ENCODE measurements at places on chromosomes 2 and 18.

DNA sequence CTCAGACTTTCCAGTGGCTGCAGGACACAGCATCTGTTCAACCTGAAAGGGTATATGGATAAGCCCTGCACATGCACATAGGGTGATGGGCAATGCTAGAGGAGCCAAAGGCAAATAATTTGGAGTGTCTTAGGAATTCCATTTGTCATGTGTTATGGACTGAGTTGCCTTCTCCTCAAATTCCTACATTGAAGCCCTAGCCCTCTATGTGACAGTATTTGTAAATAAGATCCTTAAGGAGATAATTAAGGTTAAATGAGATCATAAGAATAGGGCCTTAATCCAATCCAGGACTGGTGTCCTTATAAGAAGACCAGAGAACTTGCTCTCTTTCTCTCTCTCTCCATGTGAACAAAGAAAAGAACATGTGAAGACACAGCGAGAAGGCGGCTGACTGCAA, 42.9 kb upstream of the CREG2 start:
- DNase-seq = no peak

- no peak for DNase-seq
Measured at GRCh38 chr2:28915939-28916338, 21.5 kb downstream of the WDR43 start.

GRCh38 chr2:215455958-215456357, 20.1 kb upstream of the FN1 start:
- DNase-seq = no peak

DNA sequence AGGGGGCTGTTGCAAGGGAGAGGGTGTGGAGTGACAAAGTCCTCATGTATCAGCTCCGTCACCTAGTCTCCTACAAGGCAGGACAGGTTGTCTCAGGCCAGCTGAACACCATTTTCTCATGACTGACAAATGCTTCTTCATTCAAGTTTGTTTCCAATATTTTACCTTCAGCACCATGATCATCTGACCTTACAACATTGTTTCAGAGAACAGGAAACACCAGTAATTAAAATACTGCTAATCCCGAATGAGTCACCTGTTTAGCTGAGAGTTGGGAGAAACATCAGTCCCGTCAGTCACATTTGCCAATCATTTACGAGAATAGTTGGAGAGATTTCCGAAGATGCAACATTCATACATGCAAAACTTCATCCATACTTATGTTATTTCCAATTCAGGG, 25.7 kb upstream of the SP5 start:
- DNase-seq = no peak

GRCh38 chr18:45860492-45860891, 35.0 kb downstream of the SIGLEC15 start:
- DNase-seq = no peak

- no peak for DNase-seq
Measured at GRCh38 chr2:159989249-159989648, 73.2 kb downstream of the PLA2R1 start.

DNA sequence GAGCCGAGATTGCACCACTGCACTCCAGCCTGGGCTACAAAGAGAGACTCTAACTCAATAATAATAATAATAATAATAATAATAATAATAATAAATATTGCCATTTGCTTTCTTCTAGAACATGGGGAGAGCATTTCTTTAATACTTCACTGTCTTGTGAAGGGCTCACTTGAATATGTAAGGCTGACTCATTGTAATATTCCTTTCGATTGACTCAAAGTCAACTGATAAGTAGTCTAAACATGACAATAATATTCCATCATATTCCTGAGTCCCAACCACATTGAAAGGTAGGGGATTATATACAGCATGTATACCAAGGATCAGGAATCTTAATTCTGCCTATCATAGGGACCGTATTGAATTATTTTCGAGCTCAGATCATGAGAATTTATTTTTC, 949.2 kb downstream of the DSC3 start:
- DNase-seq = no peak

GRCh38 chr2:144131042-144131441, 388.9 kb downstream of the ZEB2 start:
- DNase-seq = no peak

GRCh38 chr2:236916651-236917050, 169.0 kb upstream of the COPS8 start:
- DNase-seq = no peak

- no peak for DNase-seq
Measured at GRCh38 chr2:43155851-43156411, 70.5 kb downstream of the ZFP36L2 start.

DNA sequence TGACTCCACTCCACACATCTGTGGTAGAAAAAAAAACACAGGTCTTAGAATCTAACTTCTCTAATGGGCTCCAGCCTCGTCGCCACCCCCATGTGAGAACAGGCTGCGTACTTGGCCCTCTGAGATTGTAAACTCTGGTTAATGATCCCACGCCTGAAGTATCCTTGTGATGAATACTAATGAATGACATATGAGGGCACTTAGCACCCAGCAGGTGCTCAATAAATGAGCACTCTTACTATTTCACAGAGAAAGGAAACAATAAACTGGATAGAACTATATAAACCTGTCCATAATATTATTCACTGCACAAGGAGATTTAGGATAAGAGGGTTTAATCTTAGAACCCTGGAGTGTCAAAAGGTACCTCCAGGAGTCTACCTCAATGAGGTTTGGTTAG, 310.1 kb upstream of the HNRNPA3 start:
- DNase-seq = no peak
